G401 (cell line): ENCODE measurements at places on chromosomes 12 and 14. TPM values are rescaled to one million over a fixed set of nuclear protein-coding genes. Genes with fewer than 3 reads are reported as not detected.

- no peak for DNase-seq
Measured at GRCh38 chr12:5565933-5566599, 134.2 kb downstream of the NTF3 start.

DNA sequence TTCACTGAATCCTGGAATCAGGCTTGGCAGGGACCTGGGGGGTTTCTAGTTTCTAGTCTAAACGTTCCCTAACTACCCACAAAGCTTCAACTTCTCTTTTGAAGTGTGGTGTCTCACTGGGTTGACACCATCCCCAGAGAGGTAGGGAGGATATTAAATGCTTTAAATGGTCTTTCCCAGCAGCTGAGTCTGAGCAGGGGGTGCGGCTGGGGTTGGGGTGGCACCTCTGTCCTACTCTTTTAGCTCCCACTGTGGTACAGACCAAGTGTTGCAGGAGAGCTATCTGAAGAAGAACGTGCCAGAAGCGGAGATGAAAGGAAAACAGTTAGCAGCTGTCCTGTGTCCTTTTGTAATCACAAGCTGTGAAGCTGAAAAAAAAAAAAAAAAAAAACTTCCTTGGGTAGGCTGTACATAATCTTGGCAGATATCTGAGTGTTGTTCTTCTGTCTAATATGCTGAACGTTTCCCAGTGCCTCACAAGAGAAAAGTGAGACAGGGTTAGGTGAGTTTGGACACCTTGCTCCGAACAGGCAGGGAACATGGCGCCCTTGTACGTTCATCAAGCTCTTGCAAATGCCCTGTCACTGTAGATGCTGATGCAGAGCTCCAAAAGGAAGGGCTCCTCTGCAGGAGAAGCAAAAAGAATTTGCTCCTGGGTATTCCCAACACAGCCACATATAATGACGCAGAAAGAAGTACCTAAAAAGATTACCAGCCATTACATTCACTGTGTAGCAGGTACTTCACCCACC lies 447.2 kb downstream of the APAF1 start:
- peak; percentile 39 for DNase-seq

DNA sequence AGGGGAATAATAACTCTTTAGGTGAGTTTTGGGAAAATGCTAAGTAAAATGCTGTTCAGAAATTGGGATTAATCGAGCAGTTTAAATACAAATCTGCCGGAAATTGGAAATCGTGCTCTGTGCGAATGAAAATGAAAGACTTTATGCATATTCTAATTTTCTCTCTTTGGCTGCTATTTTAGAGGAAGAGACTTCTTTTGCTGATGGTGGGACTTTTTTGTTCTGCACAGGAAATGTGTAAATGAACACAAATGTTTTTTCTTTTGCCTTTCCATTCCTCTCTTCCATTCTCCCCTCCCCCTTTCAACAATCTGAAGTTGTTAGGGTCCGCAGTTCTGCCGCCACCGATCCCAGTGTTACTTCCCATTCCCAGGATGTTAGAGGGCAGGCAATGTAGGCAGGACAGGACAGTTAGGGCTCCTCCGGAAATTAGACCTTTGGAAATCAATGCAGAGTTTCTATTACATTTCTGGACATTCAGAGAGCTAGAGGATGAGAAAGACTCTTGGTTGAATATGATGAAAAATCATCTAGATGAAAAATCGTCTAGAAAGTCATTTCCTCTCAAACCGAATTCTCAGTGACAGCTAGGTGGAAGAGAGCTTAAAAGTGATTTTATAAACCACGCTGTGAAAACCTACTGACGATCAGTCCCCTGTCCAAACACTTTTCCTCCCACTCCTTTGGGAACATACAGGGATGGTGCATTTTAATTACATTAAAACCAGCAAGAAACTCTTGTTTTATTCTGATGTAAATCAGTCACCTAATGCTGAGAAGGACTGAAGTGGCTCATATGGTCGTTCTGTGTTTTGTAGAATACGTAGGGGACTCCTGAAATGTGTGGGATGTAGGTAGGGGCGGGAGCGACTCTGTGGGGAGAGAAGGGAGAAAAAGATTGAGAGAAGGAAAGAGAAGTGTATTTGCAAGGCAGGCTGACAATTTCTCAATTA lies 17.8 kb downstream of the FOXG1 start:
- DNase-seq, result no peak

DNA sequence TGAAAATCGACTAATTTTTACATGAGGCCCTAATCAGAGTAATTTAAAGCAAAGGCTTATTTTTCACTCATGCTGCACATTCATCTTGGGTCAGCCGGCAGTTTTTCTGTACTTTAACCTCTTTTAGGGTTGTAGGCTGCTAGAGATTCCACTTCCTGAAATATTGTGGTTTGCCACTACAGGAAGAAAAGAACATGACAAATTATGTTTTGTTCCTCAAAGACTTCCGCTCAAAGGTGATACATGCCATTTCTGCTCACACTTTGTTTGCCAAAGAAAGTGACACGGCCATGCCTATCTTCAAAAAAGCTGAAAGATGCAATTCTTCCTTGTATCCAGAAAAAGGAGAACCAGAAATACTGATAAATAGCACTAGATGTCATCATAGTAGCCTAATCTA lies 183.4 kb upstream of the PPFIA2 start:
- DNase-seq, result no peak

Gene SLC6A12
- total RNA-seq, result not detected in 2 replicates

GRCh38 chr12:109666068-109666467 lies 47.6 kb upstream of the FAM222A start:
- no peak for DNase-seq

Gene CCDC38
- total RNA-seq, result not detected in 2 replicates

- no peak for DNase-seq
Measured at GRCh38 chr12:80589077-80589476, 118.4 kb upstream of the MYF6 start.

- no peak for DNase-seq
Measured at GRCh38 chr14:73770977-73771847, 57.0 kb upstream of the PNMA1 start.

Gene OTX2
- 105 and 128 TPM in 2 replicates for total RNA-seq

DNA sequence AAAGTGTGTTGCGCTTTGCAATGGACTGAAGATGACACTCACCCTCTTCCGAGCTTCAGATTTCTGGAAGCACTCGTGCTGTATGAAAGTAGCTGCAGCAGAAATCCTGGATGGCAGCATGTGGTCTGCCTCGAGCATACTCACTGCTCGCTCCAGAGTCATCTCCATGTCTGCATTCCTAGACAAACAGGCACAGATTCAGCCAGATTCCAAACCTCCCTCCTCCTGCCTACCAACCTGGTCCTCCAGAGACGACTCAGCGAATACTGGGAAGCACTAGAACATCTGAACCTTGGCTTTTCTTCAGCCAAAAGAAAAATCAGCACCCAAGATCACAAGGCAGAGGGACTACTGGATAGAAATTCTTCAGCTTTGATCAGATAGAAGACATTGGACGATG lies 27.7 kb downstream of the PKP2 start:
- DNase-seq, result no peak

DNA sequence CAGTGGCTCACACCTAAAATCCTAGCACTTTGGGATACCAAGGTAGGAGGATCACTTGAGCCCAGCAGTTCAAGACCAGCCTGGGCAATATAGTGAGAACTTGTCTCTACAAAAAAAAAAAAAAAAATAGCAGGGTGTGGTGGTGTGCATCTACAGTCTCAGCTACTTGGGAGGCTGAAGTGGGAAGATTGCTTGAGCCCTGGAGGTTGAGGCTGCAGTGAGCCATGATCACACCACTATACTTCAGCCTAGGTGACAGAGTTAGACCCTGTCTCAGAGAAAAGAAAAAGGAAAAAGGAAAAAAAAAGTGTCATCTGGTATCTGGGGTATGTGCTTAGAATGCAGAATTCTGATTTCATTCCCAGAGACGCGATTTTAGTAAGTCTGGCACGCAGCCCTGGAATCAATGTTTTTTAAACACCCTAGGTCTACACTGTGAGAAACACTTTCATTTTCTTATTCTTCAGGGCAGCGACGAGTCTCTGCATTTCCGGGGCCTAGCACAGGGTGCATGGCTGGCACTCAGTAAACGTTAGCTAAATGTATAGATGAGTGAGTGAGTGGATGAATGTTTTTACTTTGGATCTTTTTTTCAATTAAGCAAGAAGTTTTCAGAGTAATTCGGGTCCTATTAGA lies 243.8 kb upstream of the PWP1 start:
- no peak for DNase-seq

Gene ERC1
- 29.0 and 54.7 TPM in 2 replicates for total RNA-seq

GRCh38 chr12:105860561-105861207 lies 278.1 kb downstream of the NUAK1 start:
- no peak for DNase-seq

GRCh38 chr12:12447236-12447635 lies 90.4 kb downstream of the BORCS5 start:
- DNase-seq, result no peak

DNA sequence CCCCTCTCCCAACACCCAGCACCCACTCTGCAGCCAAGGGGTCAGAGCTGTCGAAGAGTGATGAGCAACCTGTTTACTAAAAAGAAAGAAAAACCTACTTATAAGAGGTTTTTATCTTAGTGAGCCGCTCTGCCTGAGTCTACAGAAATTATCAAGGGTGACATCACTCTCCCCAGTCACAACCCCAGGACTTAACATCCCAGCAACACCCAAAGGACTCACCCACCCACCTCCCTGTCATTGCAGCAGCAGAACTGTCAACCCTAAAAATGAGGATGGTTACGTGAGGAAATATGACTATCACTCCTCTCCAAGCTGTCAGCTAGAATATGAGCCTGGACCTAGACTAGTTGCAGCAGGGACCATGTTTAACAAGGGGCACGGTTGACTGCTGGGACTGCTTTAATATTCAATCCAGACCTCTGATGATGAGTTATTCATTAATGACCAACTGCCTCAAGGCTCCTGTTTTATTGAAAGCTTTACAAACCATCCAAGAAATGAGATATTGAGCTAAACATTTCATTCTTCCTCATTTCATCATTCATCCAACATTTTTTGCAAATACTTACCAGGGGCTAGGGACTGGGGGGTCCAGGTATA lies 53.9 kb upstream of the FICD start:
- no peak for DNase-seq

Gene FOXG1
- 0.25 TPM in 1 of 2 replicates, not detected in the other for total RNA-seq

GRCh38 chr12:88202500-88202899 lies 60.4 kb downstream of the TMTC3 start:
- no peak for DNase-seq

Gene SOAT2
- total RNA-seq, result not detected in 2 replicates

DNA sequence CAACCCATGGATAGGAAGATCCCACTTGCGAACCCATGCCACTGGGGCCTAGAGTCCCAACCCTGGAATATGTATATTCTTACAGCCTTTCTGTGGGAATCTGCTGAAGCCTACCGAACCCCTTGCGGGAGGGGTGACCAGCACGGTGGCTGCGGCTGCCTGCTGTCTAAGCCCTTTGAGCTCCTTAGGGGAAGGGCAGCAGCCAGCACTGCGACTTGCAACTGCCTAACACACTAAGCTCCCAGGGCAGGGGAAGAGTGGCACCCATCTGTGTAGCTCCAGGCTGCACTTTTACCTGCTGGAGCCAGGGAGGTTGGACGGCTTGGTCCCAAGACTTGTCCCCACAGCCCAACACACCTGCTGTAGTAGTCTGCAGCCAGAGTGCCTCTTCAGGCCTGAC lies 1968.7 kb upstream of the FLRT2 start:
- DNase-seq, result no peak

DNA sequence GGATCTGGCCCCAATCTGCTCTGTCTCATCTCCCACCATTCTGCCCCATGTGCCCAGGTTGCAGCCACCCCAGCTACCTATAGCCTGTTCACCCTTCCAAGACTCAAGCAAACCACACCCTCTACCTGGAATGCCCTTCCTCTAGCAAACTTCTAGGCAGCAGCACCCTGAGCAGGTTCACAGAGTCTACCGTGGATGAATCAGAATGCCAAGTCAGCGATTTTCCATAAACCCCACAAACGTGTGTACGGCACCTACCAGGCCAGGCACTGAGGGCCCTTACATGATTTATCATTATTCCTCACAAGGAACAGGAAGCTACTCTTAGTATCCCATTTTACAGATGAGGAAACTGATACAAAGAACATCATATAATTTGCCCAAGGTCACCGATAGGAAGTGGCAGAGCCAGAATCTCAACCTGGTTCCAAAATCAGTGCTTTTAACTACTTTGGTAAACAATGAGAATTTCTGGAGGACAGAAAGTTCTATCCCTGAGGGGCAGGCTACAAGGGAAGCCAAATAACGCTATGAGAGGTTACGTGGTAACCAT lies 28.0 kb upstream of the DHRS4 start:
- no peak for DNase-seq

GRCh38 chr12:116664085-116664484 lies 73.8 kb downstream of the SPRING1 start:
- DNase-seq, result no peak

GRCh38 chr14:51684760-51685159 lies 33.0 kb downstream of the FRMD6 start:
- DNase-seq, result no peak

Gene R3HDM2
- 6.3 and 8.9 TPM in 2 replicates for total RNA-seq

DNA sequence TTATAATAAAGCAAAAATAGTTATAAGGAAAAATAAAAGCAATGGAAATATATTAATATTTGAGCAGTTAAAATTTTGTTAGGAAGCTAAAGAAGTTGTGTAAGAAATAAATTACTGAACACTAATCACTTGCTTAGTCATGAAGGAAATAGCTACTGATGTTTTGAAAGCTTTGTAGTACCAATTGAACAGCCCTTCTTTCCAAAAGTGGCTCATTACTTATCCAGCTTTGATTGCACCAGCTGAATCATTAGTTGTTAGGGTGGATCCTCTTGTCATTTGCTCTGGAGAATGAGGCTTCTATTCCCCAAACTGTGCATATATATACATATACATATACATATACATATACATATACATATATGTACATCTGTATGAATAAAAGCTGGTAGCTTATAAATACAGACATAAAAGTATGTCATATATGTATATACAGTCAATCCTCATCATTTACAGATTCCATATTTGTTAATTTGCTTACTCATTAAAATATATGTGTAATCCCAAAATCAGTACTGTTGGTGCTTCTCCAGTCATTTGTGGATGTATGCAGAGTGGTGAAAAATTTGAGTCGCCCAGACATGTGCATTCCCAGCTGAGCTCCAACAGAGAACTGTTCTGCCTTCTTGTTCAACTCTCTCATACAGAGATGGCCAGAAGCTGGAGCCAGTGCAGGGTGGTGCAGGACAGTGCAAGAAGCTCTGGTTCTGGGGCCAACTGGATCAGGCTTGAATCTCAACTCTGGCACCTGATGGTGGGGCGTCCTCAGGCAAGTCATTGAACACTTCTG lies 214.1 kb downstream of the RPAP3 start:
- no peak for DNase-seq

Gene CD27
- not detected in 2 replicates for total RNA-seq

DNA sequence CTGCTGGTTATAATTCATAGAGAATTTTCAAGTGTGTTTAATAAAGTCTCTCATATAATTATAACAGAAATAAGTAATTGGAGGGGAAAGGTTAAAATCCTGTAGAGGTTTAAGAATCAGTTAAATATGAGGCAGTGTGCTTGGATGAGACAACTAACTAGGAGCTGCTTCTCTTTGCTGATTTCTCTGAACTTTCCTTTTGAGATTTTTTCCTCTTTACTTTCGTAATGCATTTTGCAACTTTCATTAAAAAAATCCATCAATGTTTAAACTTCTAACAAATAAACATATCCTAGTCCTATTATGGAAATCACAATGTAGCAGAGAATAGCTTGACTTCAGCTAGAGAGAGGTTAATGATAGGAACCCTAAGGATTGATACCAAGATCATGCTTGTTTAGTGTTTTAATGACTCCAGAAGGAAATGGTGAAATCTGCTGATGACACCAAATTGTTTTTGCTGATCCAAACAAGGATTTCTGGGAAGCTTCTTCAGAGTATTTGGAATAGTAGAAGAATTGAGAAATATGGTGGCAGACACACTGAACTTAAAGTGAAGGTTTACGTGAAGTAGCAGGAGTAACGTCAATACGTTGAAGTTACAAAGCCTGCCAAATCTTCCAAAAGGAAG lies 122.6 kb downstream of the RAD51B start:
- DNase-seq, result no peak
